ENCODE measurements at places on chromosomes 4 and X.

DNA sequence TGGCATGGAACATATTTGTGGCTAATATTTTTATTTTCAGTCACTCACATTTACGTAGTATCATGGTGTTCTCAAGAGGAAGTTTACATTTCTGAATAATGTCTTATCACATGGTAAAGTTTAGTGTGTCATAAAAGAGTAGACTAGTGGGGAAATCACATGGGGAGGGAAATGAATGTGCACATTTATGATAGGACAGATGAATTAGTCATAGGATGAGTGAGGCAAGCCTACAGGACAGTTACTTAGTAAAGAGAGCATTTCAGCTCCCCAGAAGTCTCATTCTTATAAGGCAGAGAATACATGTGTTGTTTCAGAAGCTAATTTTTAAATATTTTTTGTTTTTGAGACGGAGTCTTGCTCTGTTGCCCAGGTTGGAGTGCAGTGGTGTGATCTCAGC lies 6.2 kb downstream of the GK start:
- DNase-seq, result no peak

GRCh38 chrX:14076639-14077038 lies 46.9 kb upstream of the GEMIN8 start:
- DNase-seq, result no peak

GRCh38 chrX:40331353-40331752 lies 233.6 kb upstream of the BCOR start:
- DNase-seq, result no peak

- DNase-seq, result no peak
Measured at GRCh38 chr4:151459375-151459774, 50.4 kb downstream of the FHIP1A start.

DNA sequence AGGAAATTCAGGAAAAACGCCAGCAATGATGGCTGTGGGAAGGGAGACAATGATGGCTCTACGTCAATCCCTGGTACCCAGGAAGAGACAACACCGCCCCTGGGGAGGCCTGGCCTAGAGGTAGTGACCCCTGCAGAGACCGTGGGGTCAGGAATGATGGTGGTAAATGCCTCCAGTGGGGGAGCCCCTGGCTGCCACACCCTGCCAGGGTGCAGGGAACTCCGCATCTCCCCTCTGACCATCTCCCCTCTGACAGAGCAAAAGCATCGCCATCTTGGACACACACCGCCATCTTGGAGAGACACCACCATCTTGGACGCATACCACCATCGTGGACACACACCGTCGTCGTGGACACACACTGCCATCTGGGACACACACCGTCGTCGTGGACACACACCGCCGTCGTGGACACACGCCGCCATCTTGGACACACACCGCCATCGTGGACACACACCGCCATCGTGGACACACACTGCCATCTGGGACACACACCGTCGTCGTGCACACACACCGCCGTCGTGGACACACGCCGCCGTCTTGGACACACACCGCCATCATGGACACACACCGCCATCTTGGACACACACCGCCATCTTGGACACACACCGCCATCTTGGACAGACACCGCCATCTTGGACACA lies 9.9 kb downstream of the ASMTL start:
- no peak for DNase-seq

DNA sequence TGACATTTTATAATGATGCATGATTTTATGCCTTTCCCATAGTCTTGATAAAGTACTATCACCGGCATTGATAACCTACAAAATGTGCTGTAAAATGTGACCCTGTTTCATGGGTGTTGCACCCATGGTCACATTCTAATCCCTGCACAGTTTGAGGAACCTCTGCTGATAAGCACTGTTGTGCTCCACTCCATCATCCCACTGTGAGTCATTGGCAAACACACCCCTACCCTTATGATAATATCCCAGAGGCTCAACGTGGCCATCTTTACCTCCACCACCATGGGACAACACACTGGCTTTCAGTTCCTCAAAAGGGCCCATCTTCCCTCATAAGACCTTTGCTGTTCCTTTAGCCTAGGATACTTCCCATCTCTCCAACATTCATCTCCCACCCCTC lies 32.0 kb upstream of the SGMS2 start:
- DNase-seq, result no peak

- DNase-seq, result no peak
Measured at GRCh38 chr4:8040607-8041006, 100.9 kb upstream of the AFAP1 start.

DNA sequence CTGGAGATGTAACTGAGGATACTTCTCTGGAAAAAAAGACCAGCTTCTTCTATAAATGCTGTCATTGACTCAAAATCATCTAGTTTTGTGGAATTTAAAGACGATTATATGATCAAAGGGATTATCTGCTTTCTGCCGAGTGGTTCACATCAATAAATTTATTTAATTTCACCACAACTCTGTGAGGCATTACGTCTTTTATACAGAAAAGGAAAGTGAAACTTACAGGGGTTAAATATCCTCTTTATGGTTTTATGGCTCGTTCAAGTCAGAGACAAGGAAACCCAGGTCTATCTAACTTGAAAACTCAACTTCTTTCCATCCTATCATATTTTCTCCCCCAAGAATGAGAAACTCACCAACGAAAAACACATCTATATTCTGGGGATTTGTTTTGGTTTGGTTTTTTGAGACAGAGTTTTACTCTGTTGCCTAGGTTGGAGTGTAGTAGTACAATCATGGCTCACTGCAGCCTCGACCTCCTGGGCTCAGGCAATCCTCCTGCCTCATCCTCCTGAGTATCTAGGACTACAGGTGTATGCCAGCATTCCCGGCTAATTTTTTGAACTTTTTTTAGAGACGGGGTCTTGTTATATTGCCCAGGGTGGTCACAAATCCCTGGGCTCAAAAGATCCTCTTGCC lies 377.9 kb upstream of the EMCN start:
- DNase-seq, result no peak

DNA sequence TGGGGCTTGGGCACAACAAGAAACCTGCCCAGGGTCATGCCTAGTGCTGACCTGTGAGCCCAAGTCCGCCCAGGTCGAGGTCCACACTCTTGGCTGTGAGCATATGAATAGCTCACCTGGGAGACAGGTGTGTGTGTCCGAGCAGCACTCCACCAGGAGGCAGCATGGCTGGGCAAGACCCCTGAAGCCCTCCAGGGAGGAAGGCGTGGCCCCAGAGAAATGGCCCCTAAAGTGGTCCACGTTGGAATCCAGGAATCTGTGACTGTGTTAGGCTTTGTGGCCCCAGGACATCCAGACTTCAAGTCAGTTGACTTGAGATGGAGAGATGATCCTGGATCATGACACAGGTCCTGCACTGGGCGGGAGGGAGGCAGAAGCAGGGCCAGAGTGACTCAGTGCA lies 138.8 kb downstream of the CPZ start:
- DNase-seq, result no peak

- DNase-seq, result no peak
Measured at GRCh38 chr4:159101988-159102621, 774 bp upstream of the RAPGEF2 start.

- no peak for DNase-seq
Measured at GRCh38 chr4:133156096-133156495, 7.0 kb downstream of the PCDH10 start.

- DNase-seq, result no peak
Measured at GRCh38 chr4:55912249-55912648, 36.5 kb upstream of the CEP135 start.

GRCh38 chr4:76611616-76612207 lies 176.7 kb downstream of the SHROOM3 start:
- no peak for DNase-seq

DNA sequence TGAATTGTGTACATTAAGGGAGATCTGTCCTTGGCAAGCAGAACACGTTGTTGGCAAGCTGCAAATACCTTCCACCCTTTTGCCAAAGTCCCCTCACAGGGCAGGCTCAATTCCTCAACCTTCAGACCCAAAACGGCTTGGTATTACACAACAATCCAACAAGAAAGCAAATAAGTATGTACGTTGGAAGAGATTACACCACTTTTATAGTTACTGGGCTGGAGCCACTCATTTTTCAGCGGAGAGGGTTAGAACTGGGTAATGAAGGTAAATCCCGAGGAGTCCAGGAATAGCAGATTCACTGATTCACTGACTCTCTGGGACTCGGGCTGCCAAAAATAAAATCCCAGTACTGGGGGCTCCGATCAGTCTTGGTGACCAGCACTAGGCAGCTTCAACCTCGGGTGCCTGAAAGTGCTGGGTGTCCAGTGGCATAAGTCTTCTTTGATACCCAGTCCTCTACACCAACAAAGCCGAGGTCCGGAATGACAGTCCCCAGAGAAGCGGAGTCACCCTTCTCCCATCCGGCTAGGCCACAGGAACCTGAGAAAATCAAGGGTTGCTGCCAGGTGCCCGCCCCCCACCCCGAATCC lies 587 bp downstream of the TIMM8A start:
- no peak for DNase-seq

GRCh38 chrX:135625995-135626394 lies 87.4 kb upstream of the CT45A1 start:
- no peak for DNase-seq

DNA sequence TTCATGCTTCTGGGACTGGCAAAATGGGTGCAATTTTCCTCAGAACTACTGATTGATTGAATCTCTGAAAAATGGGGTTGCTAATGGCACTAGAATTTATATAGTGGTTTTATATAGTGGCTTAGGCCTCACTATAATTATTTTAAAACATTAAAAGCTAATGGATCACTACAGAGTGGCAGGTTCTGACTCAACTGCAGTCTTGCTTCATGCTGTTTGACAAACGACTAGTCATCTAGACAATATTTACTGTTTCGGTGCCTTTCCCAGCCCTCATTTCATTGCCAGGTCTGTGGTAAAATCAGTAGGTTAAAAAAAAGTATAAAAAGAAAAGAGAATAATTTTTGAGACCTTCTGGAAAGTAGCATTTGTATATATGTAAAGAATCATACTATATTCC lies 352.8 kb upstream of the ATOH1 start:
- DNase-seq, result no peak

Measured in NT2/D1 (cell line).